ENCODE measurements at places on chromosomes 5 and 9. TPM values are rescaled to one million over a fixed set of nuclear protein-coding genes. Genes with fewer than 3 reads are reported as not detected.

Gene HTR1A
- not detected for total RNA-seq

Gene VLDLR
- total RNA-seq, result 10.1 TPM

DNA sequence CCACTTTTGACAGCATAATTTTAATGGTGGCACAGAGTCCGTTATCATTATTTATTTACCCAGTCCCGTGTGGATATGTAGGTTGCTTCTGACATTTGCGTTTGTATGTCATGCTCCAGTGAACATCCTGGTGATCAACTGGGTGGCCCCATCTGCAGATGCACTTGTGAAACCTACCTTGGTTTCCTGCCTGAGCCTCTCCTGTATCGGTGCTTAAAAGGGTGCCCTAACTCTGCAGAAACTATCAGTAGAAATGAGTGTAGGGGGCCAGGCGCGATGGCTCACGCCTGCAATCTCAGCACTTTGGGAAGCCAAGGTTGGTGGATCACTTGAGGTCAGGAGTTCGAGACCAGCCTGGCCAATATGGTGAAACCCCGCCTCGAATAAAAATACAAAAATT lies 92.1 kb upstream of the IER5L start:
- H3K4me1 ChIP-seq, result peaks cover 17% of the 10 kb centered on the region
- no peak overlapping the region for H3K4me3 ChIP-seq
- no peaks in the 10 kb centered on the region for H3K27me3 ChIP-seq
- peak overlapping the region; percentile 74 for H3K27ac ChIP-seq
- H3K36me3 ChIP-seq, result no peaks in the 10 kb centered on the region

GRCh38 chr9:76592091-76592973 lies 133.3 kb downstream of the GCNT1 start:
- no peaks in the 10 kb centered on the region for H3K27me3 ChIP-seq
- peaks cover 36% of the 10 kb centered on the region for H3K4me1 ChIP-seq
- no peak for DNase-seq
- no peaks in the 10 kb centered on the region for H3K36me3 ChIP-seq
- no peak overlapping the region for H3K4me3 ChIP-seq

GRCh38 chr5:79746642-79747569 lies 57.3 kb downstream of the CMYA5 start:
- H3K4me3 ChIP-seq, result no peak overlapping the region
- no peak for DNase-seq
- no peak overlapping the region for H3K27ac ChIP-seq
- H3K36me3 ChIP-seq, result no peaks in the 10 kb centered on the region
- peaks cover 9% of the 10 kb centered on the region for H3K27me3 ChIP-seq
- no peaks in the 10 kb centered on the region for H3K4me1 ChIP-seq

DNA sequence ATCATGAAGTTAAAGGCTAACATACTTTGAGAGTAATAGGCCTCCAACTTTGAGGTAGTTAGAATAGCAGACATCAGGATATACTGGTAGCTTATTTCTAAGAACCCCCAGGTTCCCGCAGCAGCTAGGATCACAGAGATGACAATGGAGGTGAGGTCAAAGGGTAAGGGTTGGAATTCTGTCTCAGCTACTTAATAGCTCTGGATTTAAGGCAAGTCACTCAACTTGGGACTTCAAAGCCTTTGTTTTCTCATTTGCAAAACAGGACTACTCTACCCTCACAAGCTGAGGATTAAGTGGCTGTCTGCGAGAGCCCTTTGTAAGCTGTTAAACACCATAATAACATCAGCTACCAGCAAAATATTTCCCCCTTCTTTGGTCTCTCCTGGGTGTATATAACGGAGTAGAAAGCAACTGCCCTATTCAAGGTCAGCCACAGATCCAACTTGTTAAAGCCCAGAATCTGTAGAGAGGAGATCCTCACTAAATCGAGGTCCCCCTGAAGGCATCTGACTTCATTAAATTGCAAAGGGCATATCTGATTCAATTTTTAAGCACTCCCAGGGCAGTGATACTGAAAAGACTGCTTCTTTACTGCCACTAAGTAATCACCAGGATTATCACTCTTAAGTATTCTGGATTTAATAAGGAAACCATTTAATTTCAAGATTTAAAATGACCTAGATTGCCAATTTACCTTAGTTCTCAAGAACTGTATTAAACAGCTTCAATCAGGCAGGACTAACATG lies 104.7 kb downstream of the DCP2 start:
- no peak for DNase-seq
- peaks cover 28% of the 10 kb centered on the region for H3K4me1 ChIP-seq
- no peaks in the 10 kb centered on the region for H3K27me3 ChIP-seq

- H3K27me3 ChIP-seq, result peaks cover 60% of the 10 kb centered on the region
- H3K4me3 ChIP-seq, result no peak overlapping the region
- peaks cover 5% of the 10 kb centered on the region for H3K4me1 ChIP-seq
- DNase-seq, result no peak
These were observed 15.1 kb upstream of the EPB41L4B start for GRCh38 chr9:109335929-109336328.

- H3K4me3 ChIP-seq, result peak overlapping the region; percentile 41
- H3K4me1 ChIP-seq, result peaks cover 15% of the 10 kb centered on the region
- no peaks in the 10 kb centered on the region for H3K36me3 ChIP-seq
These were observed 581.4 kb downstream of the RAB3C start for GRCh38 chr5:59164041-59164830.

- H3K4me3 ChIP-seq, result no peak overlapping the region
- H3K36me3 ChIP-seq, result peaks cover 5% of the 10 kb centered on the region
- peaks cover 33% of the 10 kb centered on the region for H3K4me1 ChIP-seq
- H3K27ac ChIP-seq, result no peak overlapping the region
These were observed 52.4 kb downstream of the USP20 start for GRCh38 chr9:129887334-129888292.

- H3K4me3 ChIP-seq, result no peak overlapping the region
- H3K4me1 ChIP-seq, result no peaks in the 10 kb centered on the region
These were observed 26.9 kb downstream of the UIMC1 start for GRCh38 chr5:176979669-176980068.

GRCh38 chr5:25850581-25850980 lies 1187.8 kb downstream of the CDH9 start:
- H3K4me3 ChIP-seq, result no peak overlapping the region
- no peak overlapping the region for H3K27ac ChIP-seq
- DNase-seq, result no peak
- no peaks in the 10 kb centered on the region for H3K27me3 ChIP-seq

Measured in osteoblast (primary cell).